Left renal pelvis (tissue), 4 donors: ENCODE measurements at places on chromosomes 16 and 17. TPM values are rescaled to one million over a fixed set of nuclear protein-coding genes. Genes with fewer than 3 reads are reported as not detected.

Gene ACSM3
- polyA plus RNA-seq = 106 TPM

Gene USP7
- 126 TPM for polyA plus RNA-seq

Gene CCL18
- 2.4 TPM for polyA plus RNA-seq

Gene NOMO2
- 97.9 TPM for polyA plus RNA-seq

DNA sequence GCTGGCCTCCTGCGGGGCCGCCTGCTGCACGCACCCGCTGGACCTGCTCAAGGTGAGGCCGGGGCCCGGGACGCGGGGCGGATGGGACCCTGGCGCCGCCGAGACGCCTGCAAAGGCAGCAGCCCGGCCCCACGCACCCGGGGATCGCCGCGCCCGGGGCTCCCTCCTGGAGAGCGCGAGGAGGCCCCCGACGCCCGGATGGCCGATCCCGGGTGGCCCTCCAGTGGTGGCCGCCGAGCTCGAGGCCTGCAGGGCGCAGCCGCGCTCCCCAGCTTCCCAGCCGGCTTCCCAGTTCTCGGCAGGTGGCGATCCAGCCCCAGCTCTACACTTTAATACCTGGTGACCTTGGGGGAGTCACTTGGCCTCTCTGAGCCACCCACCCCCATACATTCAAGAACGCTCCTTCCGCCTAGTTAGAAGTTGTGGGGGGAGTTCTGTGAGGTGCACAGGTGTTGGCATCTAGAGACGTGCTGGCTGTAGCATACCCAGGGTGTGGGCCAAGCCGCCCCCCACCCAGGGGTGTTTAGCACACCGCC is 452 bp downstream of the SLC25A10 start:
- DNase-seq = no peak

DNA sequence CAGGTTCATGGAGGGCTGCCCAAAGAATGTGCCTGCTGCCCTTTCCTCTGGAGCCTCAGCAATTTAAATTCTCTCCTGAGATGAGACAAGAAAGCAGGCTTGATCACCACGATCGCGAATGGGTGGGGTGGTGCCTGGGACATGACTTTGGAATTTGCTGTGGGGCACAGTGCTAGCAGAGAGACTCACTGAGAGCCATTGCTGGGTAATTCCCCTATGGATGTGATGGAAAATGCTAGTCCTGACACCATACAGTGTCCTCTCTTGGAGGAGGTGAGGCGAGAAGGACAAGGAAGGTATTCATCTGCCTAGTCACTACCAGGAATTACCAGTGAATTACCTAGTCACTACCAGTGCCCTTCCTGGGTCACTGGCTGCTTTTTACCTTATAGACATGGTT is 15.5 kb downstream of the FAM20A start:
- DNase-seq = no peak

DNA sequence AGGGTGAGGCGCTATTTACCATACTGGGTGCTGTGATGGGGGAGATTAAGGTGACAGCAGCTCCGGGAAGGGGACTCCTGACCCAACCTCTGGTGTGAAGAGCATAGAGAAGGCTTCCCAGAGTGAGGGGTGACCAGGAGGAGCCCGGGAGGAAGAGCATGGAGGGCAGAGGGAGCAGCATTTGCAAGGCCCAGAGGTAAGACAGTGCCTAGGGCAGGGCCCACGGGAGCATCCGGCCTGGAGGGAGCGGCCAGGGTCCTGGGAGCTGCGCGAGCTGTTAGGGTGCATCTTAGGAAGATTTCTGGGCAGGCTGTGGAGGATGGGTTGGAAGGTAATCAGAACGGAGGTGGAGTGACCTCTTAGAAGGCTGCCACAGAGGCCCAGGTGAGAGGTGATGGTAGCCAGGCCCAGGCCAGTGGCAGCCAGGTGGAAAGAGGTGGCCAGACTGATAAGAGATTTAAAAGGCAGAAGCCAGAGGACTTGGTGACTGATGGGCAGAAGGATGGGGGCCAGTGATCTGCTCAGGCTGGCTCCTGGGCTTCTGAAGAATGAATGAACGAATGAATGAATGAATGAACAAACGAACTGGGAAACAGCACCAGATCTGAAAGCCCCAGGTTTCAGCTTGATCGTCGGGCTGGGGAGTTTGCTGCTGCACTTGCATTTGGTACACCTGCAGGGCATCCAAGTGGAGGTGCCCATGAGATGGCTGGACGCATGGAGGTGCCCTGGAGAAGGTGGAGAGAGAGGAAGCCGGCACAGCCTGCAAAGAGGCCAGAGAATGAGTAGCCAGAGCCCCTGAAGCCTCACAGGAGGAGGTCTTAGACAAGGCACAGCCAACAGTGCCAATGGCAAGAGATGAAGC is 13.0 kb upstream of the TMEM92 start:
- DNase-seq = no peak

- no peak for DNase-seq
Measured at GRCh38 chr16:83882163-83882885, 16.6 kb upstream of the MLYCD start.

GRCh38 chr16:1914988-1915387 is 3.2 kb downstream of the HS3ST6 start:
- no peak for DNase-seq

DNA sequence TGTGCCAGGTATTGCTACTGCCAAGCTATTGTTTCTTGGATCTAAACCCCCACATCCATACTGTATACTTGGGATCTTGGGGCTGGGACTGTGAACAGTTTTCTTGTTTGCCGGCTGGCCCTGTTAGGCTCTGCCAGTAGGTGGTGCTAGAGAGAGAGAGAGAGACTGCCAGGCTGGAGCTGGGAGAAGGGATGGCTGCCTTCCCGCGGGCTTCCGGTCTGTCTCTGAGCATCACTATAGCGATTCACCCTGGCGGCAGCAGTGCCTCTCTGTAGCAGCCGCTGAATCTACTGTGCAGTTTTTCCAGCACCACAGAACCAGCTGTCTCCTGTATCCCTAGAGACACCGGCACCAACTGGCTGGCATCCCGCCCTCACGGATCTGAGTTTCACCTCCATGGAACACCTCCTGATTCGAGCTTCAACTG is 201.2 kb downstream of the UTP18 start:
- no peak for DNase-seq

GRCh38 chr16:30977502-30977901 is 7.5 kb upstream of the HSD3B7 start:
- DNase-seq = no peak

GRCh38 chr16:88087517-88087877 is 136.3 kb downstream of the BANP start:
- DNase-seq = no peak

GRCh38 chr17:68424203-68424602 is 33.1 kb downstream of the WIPI1 start:
- no peak for DNase-seq

DNA sequence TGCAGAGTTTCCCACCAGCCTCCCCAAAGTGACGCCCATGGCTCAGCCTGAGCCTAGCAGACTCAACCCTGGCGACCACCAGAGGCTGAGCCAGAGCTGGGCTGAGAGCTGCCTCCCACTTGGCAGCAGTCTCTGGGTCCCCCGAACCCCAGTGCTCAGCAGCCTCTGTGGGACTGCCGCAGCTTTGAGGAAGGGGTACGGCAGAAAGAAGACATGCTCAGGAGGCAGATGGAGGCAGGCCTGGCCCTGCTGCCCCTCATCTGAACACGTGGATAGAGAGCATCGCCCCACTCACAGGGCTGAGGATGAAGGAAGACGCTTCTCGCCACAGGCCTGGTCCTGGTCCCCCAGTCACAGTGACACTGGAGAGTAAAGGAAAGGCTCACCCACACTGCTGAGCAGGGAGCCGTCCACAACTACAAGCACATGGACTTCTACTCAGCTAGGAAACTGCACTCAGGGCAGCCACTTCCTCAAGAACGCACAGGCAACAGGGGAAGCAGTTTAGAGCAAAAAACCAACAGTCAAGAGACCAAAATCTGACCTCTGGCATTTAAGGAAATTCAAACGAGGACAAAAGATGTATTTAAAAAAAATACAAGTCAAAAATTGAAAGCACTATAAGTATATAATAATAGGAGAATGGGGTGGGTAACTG is 45.2 kb upstream of the GSG1L start:
- no peak for DNase-seq

- DNase-seq = no peak
Measured at GRCh38 chr16:17232487-17232886, 238.3 kb downstream of the XYLT1 start.
